ENCODE measurements at places on chromosomes 2 and 18. TPM values are rescaled to one million over a fixed set of nuclear protein-coding genes. Genes with fewer than 3 reads are reported as not detected.

The KIDINS220 gene
- total RNA-seq = 111 TPM

The AGBL5 gene
- 18.9 TPM for total RNA-seq

The DHRS9 gene
- total RNA-seq = 0.83 TPM

The TUBB8B gene
- total RNA-seq = not detected

The GCA gene
- total RNA-seq = 11.4 TPM

The DSG2 gene
- 2.8 TPM for total RNA-seq

The DUSP2 gene
- 3.0 TPM for total RNA-seq

The IL36RN gene
- not detected for total RNA-seq

The CTAGE1 gene
- not detected for total RNA-seq

The ING5 gene
- 32.7 TPM for total RNA-seq

The SPTBN1 gene
- total RNA-seq = 263 TPM

The SIX2 gene
- total RNA-seq = not detected

The GALR1 gene
- 0.54 TPM for total RNA-seq

The SERPINB4 gene
- total RNA-seq = not detected

DNA sequence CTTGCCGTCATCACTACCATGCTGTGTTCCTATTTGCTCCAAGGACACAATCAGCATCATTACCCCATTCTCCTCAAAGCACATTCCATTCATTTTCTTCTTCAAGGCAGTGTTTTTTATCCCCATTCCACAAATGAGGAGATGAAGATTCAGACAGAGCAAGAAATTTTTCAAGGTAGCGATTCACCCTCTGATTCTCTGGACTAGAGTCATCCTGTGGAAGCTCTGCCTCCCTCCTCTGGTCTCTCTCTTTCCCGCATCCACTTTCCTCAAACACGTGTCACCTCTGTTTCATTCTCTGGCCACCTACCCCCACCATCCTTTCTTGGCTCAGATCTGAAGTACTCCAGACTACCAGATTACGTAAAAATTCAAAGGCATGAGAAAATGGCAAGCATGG lies 297.9 kb downstream of the SOX11 start:
- DNase-seq = no peak

DNA sequence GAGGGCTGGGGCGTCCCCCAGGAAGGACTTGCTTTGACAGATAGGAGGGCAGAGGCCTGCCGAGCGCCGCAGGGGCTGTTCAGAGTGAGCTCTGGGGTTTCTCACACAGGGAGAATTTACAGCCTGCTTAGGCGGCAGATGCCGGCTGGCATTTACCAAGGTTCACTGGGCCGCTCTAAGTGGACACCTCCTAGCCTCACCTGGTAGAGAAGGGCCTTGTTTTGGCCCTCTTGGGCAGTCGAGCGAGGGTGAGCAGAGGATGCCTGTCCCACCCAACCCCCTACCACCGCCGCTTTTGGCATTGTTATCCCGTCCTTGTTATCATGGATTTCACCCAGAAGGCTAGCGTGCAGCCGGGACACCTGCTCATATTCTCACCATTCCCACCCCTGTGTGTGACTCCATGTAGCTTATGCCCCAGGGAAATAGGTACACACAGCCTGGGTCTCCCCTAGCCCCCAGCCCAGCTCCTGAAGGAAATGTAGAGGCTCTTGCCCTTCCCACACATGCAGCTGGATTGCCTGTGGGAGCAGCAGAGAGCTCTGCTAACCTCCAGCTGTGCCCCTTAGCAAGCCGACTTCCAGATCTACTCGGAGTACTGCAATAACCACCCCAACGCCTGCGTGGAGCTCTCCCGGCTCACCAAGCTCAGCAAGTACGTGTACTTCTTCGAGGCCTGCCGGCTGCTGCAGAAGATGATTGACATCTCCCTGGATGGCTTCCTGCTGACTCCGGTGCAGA lies 52.4 kb downstream of the FAM168B start:
- DNase-seq = peak; percentile 57

DNA sequence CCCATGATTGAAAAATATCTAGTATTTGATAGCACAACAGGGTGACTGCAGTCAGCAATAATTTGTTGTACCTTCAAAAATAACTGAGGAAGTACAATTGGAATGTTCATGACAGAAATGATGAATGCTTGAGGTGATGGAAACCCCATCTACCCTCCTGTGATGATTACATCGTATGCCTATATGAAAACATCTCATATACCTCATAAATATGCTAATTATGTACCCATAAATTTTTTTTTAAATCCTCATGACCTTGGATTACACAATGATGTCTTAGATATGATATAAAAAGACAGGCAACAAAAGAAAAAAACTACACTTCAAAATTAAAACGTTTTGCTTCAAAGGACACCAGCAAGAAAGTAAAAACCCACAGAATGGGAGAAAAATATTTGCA lies 1.4 kb upstream of the POLR1B start:
- DNase-seq = no peak

GRCh38 chr2:106096299-106097037 lies 97.6 kb downstream of the UXS1 start:
- no peak for DNase-seq

GRCh38 chr2:8642366-8643068 lies 39.3 kb upstream of the ID2 start:
- DNase-seq = peak; percentile 65

GRCh38 chr18:79672490-79673276 lies 6.9 kb upstream of the CTDP1 start:
- DNase-seq = no peak

DNA sequence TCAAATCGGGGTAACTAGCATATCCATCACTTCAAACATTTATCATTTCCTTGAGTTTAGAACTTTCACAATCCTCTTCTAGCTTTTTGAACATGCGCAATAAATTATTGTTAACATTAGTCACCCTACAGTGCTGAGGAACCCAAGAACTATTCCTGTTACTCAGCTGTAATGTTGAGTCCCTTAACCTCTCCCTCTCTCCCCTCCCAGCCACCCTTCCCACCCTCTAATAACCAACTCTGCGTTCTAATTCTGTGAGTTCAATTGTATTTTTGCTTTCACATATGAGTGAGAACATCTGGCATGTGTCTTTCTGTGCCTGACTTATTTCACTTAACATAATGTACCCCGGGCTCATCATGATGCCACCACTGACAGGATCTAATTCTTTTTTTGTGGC lies 78.6 kb upstream of the RANBP2 start:
- DNase-seq = no peak

DNA sequence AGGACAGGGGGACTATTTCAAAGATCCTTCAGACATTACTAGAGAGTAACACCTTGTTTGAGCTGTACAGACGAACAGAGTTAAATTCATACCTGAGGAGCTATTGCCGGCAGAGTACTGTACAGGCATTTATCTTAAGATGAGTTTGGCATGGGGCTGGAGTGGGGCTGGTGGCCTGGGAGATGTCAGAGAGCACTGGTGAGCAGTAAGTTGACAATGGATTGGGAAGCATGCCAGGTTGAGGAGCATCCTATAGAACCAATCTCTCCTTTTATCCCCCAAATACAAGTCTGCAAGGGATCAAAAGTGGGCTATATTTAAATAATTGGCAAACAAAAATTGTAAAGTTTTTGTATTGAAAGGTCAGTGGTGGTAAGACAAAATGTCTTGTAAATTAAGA lies 58.6 kb downstream of the ADCYAP1 start:
- DNase-seq = no peak

DNA sequence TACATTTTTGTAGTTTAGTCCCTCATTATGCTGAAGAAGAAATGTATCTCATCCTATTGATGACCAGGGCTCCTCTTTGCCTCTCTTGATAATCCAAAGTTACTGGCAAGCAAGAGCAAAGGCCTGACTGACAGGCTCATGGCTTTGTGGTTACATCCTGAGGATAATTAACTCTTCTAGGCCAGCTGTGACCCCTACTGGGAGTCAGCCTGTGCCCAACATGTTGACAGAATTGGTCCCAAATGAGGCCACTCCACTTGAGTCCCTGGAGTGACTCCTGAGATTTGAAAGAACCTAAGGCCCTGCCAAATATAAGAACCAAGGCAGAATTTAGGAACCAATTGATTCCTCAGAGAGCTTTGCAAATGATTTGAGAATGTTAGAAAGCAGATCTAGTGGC lies 973.8 kb upstream of the CELF4 start:
- no peak for DNase-seq

DNA sequence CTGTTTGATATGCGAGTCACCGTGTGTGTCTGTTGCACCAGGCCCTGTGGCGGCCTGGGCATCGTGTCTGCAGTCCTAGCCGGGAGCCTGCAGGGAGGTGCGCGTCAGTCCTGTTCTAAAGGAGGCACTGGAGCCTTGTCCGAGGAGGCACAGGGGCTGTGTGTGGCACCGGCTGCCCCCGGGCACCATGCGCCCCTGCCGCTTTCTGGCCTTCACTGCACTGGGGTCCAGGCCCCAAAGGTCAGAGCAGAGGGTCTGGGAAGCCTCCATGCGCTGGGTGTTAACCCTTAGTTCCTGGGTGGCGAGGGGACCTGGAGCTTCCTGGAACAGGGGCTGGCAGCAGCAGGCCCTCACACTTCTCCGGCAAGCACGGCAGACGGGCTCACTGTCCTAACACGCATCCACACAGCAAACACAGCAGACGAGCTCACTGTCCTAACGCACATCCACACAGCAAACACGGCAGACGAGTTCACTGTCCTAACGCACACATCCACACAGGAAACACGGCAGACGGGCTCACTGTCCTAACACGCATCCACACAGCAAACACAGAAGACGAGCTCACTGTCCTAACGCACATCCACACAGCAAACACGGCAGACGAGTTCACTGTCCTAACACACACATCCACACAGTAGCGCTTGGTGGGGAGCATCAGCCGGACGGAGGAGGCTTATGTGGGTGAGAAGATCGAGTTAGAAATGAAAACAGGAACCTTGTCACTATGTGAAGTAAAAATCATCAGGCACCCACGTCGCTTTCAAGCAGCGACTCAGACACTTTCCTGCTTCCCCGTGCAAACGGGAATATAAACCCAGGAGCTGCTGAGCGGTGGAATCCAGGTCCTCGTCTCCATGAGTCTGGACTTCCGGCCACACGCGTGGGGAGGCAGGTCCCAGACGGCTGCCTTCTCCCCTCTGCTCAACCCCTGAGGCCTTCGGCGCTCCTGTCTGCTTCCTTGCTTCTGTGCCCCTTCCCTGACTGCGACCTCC lies 65.3 kb downstream of the TPO start:
- DNase-seq = no peak

GRCh38 chr18:43001821-43002220 lies 113.7 kb downstream of the RIT2 start:
- DNase-seq = no peak

DNA sequence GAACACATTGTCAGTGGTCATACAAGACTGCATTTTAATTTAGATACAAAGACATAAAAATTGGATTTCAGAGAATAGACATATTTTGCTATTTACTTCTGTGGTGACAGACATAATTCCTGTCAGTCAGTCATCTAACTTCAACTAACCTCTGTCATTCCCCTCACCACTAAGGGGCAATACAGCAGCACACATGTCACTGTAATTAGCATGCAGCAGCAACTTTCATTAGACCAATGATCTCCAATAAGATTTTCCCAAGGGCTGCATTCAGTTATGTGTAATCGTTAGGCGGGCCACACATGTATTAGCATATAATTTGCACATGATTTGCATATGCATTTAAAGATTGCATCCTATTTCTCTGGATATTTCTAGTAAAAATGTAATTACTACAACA lies 624.5 kb downstream of the NR4A2 start:
- DNase-seq = no peak

DNA sequence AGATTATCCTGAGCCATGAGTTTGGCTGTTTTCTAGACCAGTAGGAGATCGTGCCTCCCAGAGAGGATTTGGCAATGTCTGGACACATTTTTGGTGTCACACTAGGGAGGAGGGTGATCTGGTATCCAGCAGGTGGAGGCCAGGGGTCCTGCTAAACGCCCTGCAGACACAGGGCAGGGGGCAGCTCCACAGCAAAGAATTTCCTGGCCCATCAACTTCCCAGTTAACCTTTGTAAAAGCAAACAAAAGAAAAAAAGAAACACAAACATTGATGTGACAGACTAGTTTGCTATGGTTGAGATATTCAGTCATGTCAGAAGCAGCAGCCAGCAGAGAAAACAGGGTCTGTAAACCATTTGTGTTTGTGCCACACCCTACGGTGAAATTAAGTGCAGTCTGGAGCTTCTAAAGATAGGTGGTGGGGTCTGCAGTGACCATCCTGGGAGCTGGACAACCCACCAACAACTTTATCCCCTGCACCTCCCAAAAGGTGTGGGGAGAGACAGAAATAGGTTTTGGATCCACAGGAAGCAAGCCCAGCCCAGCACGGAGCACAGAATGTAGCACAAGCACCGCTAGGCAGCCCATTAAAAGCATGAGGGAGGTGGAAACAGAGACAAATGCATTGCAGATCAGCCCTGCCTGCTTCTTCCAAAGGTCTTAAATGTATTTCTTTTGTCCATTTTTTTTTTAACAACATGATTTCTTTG lies 232.5 kb downstream of the MYT1L start:
- DNase-seq = no peak

- no peak for DNase-seq
These were observed 60.4 kb downstream of the FAM117B start for GRCh38 chr2:202695166-202695565.

- no peak for DNase-seq
These were observed 3.8 kb downstream of the MAT2A start for GRCh38 chr2:85542777-85543176.

DNA sequence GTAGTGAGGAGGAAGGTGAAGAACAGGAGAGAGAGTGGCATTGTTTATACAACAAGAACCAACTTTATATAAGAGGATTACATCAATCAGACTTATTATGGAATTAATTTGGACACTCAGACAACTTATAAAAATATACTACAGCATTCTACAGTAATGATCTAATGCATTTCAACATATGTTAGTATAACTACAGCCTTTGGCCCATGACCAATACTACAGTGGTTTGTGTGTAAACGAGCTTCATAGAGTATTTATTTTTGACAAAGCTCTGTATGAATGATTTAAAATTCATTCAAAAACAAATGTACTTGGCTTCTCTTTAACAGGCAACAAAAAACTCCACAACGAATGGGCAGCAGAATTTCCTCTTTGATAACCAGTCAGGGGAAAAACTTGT lies 72.8 kb downstream of the ZNF521 start:
- no peak for DNase-seq

DNA sequence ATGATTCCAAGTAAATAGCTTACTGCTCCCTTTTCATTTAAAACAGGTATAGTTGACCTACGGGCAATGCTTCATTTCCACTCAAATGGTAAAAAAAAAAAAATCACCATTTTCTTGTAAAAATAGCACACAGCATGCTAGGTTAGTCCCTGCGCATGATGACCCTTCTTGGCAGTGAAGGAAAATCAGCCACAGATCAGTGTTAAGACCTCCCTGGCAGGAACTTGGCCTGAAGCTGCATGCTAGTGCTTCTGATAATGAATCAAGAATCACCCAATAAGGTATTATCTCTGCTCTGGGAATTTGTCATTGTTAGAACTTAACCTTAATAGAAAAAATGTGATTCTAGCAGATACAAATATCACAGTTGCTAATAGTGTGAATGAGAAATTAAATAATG lies 166.3 kb downstream of the RAB3GAP1 start:
- DNase-seq = no peak

GRCh38 chr2:149394864-149395263 lies 64.5 kb downstream of the LYPD6 start:
- no peak for DNase-seq

Measured in sigmoid colon (tissue), 7 donors.